HEK293T (cell line): ENCODE measurements at places on chromosomes 12 and 14.

DNA sequence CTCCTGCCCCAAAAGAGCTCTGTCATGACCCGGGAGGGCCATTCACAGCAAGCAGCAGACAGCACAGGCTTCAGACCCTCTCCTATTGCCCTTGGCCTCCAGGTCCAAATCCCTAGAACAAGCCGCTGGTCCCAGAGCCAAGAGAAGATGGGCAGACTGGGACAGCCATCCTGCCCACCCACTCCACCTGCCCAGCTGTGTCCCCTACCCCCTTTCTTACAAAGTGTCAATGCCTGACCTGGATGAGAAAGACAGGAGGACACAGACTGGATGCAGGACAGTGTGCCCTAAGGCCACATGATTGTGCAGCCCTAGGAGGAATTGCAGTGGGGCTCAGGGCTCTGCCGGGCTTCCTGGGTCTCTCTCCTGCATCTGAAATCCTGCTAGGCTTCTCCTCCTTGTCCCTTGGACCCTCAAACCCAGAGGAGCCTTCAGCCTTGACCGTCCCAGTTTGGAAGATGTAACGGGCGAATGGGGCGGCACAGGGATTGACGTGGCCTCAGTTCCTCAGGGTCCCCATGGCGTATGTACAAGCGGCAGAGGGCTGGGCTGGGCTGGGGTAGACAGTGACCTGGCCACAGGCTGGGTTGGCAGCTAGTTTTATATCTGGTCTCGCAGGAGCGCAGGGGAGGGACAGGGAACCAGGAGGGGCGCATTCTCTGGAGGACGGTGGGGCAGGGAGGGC, 27.1 kb upstream of the BCDIN3D start:
- no peak for DNase-seq

GRCh38 chr12:85029456-85029855, 6.6 kb downstream of the TSPAN19 start:
- DNase-seq, result peak; percentile 10

- DNase-seq, result peak; percentile 56
Observed at GRCh38 chr14:91573894-91574837, 64.1 kb upstream of the PPP4R3A start.

DNA sequence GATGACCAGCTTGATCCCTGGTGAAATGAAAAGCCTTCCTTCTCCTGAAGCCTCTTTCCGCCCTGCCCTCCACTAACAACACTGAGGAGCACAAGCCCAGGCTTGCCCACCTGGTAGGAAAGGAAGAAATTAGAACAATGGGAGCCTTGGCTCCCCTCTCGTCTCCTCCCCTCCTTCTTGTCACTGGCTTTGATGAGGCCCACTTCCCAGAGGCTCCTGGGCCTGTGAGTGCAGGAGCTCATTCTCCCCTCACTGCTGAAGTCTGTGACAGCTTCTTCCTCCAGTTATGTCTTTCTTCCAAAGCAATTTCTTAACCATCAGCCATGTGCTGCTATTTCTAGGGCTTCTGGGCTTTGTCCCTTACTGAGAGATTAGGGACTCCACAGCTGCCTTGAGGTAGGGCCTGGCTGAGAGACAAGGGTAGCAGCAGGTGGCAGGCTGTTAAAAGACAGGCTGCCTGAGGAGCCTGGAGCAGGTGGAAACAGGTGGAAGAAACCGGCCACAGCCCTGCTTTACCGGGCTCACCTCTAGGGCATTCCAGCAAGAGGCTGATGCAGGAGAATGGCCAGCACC, 53.6 kb upstream of the SRSF5 start:
- no peak for DNase-seq

DNA sequence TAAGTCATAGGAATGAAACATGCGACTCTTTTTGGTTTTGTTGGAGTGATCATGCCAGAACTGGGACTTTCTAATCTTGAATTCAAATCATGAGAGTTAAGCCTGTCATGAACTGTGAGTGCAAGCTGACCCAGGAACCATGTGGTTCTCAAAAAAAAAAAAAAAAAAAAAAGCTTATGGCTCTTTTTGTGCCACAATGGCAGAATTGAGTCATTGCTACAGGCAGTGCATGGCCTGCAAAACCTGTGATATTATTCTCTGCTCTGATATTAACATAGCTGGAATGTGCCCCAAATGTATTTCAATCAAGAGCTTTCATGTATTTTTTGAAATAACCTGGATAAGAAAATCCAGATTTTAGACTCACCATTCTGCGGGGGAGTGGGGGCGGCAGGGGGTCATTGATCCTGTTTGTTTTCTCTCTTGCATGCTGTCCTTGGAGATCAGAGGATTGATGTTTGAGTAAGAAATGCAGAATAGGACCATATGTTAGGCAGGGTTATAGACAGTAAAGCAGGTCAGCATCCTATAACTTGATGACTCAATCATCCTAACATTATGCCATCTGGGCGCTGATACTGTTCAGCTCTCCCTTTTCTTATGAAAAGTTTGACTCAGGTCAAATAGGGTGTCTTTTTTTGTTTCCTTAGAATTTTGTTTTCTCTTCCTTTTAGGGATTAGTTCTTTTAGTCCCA, 797.4 kb downstream of the DIO2 start:
- no peak for DNase-seq

DNA sequence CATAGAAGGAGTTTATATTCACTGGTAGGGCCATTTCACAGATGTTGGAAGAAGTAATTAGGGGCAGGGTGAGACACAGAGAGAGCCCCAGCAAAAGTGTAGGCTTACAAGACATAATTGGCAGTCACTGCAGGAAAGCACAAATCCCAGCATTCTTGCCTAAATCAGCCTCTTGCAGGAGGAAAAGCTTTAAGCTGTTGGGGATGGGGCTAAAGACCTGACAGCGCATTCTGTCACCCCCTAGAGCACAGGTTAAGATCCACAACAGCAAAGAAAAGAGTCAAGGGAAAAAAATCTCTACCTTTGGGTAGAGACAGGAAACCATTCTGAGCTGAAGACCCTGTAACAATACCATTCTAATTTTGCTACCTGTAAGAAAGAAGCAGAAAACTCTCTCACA, 409.0 kb downstream of the DAD1 start:
- DNase-seq, result no peak

DNA sequence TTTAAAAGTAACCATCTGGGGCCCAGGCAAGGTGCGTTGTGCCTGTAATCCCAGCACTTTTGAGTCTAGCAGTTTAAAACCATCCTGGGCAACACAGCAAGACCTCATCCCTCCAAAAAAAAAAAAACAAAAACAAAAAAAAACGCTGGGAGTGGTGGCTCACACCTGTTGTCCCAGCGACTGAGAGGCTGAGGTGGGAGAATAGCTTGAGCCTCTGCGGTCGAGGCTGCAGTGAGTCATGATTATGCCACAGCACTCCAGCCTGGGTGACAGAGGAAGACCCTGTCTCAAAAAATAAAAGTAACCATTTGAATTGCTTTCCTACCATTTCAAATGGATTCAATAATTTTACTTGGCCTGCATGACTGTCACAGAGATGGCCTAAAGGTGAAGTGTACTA, 186.5 kb upstream of the ATP2B1 start:
- DNase-seq, result no peak

- DNase-seq, result no peak
Observed at GRCh38 chr12:87856-88255, 21.3 kb downstream of the IQSEC3 start.

GRCh38 chr12:69966839-69967238, 141.8 kb downstream of the MYRFL start:
- DNase-seq, result no peak

DNA sequence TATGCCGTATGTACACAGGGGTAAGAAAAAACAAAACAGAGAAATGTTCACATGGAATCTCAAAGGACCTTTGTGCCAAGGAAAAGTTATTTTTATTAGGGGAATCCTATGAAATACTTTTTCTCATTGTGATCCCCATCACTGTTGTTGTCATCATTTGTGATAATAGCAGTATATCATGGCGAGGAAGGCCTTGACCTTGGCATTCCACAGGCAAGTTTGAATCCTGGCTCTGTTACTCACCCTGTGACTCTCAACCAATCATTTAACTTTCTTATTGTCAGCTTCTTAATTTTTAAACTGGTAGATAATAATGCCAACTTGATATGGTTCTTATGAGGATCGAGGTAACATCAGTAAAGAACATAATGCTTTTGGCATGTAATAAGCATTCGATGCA, 142.2 kb upstream of the DDHD1 start:
- DNase-seq, result no peak

DNA sequence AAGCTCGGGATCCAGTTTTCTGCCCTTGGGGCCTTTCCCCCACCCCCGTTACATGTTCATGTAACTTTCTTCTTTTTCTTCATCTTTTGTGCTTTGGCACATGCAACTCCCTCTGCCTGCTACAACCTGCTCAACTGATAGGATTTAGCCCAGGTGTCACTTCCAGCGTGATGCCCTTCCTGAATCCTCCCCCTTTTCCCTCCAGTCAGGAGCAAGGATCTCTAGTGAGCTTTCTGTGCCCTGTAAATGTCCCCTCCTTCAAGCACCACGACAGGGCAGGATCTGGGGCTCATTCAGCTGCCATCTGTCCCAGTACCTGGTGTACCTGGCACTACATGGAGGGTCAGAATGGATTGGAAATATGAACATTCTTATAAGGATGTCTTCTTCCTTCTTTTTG, 15.3 kb downstream of the PELI2 start:
- DNase-seq, result no peak

DNA sequence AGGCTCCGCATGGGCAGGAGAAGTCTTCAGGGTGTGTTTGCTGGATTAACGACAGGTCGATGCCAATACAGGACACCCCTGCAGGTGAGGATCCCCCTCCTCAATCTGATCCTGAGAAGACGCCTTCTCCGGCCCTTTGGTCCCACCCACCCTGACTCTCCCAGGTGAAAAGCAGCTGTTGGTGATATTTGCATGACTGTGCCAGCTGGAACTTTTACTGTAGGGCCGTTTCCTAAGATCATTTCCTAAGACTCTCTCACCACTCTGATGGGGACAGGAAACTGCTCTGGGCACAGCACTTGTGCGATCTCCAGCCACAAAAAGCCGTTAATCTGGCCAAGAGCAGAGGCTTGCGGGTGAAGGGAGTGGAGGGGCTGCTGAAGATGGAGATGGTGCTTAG, 16.8 kb upstream of the EIF5 start:
- no peak for DNase-seq

- no peak for DNase-seq
Observed at GRCh38 chr12:118689793-118690192, 291.5 kb upstream of the SRRM4 start.

- DNase-seq, result no peak
Observed at GRCh38 chr12:110778833-110779577, 36.3 kb upstream of the PPP1CC start.

- DNase-seq, result no peak
Observed at GRCh38 chr14:23392613-23393012, 15.5 kb downstream of the MYH6 start.

DNA sequence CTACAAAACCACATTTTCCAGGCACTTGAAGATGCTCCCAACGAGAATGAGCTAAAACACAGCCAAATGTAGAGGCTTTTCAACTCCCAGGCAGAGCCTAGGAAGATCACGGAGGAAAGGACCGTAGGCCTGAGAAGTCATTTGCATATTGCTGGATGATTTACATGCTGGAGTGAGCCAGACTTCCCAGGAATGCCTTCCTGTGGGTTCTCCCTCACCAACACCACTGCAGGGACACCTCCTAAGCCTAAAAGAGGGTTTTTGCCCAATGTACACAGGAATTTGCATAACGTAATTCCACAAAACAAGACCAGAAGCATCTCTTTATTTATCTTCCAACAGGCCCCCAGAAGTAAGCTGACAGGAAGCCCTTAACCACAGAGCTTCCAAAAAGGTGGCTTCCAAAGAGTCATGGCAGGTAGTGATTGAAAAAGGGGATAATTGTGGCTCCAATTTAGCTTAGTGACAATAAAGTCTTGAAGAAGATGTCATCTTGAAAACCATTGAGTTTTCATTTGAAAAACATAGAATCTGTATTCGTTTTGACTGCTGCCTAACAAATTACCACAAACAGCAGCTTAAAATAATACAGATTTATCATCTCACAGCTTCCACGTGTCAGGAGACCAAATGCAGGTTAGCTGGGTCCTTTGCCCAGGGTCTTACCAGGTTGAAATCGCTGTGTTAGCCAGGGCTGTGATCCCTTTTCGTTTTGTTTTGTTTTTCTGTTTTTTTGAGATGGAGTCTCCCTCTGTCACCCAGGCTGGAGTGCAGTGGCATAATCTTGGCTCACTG, 116.2 kb downstream of the EGLN3 start:
- no peak for DNase-seq

GRCh38 chr12:102735104-102735503, 181.9 kb downstream of the PAH start:
- no peak for DNase-seq

GRCh38 chr12:119308708-119309456, 25.6 kb upstream of the CCDC60 start:
- no peak for DNase-seq

GRCh38 chr12:124286414-124286813, 8.5 kb upstream of the RFLNA start:
- DNase-seq, result no peak

DNA sequence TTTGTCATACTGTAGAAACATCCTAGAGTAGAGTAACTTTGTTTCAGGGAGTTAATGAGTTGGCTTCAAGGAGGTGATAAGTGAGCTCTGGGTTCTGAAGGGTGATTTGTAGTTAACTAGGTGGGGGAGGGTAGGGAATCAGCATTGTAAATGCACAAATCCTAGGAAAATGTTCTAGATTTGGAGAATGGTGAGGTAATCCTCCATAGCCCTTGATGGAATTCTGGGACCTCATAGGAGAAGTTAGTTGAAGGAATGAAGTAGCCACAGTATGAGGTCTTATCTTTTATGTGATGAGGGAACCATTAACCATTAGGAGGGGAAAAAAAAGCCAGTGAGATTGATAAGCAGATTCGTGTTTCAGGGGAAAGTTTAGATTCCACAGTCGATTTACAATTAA, 8.0 kb downstream of the CNOT2 start:
- DNase-seq, result peak; percentile 9

DNA sequence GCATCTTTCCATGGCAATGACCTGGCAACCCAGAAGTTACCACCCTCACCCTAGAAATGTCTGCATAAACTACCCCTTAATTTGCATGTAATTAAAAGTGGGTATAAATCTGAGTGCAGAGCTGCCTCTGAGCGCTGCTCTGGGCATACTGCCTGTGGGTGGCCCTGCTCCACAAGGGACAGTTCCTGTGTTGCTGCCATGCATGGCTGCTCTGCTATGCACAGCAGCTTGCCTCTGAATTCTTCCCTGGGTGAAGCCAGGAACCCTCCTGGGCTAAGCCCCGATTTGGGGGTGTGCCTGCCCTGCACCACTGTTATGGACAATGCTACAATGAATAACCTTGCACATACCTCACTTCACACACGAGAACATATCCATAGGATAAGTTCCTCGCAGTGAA, 35.7 kb upstream of the GPR132 start:
- no peak for DNase-seq

DNA sequence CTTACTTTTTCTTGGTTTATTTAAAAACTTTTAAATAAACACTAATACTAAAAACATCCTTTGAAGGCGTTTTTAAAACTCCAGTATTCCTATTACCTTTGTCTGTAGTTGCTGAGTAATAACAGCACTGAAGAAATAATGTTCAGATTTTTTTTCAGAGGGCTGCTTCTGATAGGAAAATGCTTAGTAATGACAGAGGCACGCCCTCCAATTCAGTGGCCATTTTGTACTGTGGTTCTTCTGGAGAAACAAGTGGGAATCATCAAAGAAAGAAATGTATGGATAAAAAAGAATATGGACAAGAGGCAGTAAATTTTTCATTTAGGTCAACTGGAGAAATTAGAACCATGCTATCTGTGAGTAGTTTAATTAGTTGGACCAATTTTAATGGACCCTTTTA, 13.6 kb downstream of the VEZT start:
- DNase-seq, result no peak
